ENCODE measurements at places on chromosomes 5 and 9.

DNA sequence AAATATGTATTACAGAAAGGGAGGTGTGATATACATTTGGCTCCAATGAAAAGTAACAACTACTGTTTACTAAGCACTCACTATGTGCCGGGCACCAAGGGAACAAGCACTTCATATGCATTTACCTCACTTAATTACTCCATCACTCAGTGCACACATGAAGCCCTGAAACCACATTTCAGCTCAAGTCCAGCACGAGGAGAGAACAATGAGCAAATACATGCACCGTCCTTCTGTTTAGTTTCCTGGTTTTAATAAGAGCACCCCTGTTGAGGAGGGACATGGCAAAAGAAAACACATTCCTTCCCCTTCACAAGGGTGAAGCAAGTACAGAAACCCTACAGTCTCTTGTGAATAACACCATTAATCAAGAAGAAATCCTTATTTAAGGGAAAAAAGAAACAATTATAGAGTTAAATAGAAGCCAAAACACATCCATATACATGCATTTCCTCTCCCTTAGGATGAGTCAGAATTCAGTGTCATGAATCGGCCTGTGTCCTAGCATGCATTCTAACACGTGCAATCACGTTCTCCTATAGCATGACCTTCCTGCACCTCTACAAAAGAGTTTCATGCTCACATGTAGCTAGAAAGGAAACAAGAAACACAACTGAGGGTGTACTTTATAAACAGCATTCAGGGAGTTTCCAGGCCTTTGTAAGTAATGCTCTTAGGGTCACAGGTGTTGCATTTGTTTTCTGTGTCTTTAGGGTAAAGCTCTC is 411.6 kb downstream of the BNC2 start:
- DNase-seq, result no peak

DNA sequence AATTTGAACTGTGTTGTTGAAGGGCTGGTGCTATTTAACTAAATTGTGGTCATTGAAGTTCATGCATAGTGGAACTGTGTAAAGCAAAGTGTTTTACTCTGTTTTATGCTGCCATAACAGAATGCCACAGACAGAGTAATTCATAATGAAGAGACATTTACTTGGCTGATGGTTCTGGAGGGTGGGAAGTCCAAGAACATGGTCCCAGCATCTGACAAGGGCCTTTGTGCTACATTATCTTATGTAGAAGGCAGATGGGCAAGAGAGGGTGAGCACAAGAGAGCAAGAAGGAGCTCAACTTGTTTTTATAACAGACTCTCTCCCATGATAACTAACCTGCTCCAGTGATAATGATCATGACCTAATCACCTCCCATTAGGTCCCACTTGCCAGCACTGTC is 101.9 kb upstream of the NR3C1 start:
- no peak for DNase-seq

DNA sequence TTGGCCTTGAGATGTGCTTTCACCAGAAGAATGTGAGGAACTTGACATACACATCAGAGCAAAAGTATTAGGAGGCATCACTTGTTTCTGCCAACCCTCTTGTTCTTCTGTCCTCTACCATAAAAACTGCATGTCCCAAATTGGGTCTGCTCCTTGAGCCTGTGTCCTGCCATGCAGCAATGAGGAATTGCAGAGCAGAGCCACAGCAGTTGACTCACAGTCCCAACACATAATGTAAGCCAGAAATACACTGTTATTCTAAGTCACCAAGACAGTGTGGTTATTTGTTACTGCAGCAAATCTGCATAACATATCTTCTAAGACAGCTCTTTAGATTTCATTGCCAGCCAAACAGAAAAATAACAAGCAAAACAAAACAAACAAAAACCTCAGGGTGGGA is 598.2 kb downstream of the PRELID2 start:
- DNase-seq, result no peak

- DNase-seq, result no peak
Observed at GRCh38 chr9:129458155-129458661, 162.7 kb downstream of the C9orf50 start.

- no peak for DNase-seq
Observed at GRCh38 chr5:169305366-169305765, 4.4 kb upstream of the SLIT3 start.

DNA sequence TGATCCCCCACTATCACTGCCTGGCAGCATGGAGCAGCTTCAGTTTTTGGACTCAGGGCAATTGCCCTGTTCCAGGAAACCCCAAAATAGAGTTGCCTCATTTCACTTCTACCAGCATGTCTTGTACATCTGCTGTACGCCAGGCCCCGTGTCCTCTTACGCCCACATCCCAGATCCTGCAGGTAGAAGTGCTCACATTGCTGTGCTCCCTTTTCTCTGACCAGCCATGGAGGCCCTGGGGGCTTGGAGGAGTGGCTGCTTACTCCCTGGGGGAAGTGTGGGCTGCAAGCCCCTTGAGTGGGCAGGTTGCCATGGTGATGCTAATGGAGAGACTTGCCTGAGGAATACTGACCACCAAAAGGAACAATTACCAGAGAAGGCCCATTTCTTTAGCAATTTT is 55.6 kb upstream of the KCNIP1 start:
- no peak for DNase-seq

GRCh38 chr9:12413986-12414385 is 279.2 kb upstream of the TYRP1 start:
- no peak for DNase-seq

- DNase-seq, result no peak
Observed at GRCh38 chr9:5518171-5518936, 8.0 kb downstream of the PDCD1LG2 start.

DNA sequence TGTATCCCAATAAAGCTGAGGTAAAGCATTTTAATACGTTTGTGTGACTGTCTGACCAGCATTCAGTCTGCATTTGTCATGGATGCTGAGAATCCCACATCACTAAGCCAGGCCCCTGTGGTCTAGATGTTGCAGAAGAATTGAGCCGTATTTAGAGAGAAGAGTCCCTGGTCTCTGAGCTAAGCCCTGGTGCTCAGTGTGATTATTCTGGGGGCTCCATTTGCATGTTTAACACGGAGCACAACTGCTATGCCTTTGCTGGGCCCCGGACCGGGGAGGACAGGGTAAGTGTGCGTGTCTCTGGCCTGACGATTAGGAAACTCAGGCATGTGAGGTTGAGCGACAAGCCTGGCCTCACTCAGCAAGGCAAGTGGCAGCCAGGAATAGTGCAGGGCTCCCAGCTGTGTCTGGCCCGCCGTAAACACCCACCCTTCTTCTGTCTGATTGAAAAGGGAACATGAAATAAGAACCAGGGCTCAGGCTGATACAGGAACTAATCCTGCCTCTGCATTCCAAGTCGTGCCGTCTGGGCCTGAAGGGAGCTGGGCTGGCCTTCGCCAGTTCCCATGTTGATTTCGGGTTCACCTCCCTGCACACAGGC is 22.3 kb downstream of the FAM78A start:
- DNase-seq, result no peak

- DNase-seq, result no peak
Observed at GRCh38 chr5:158450751-158451171, 591.8 kb upstream of the CLINT1 start.

DNA sequence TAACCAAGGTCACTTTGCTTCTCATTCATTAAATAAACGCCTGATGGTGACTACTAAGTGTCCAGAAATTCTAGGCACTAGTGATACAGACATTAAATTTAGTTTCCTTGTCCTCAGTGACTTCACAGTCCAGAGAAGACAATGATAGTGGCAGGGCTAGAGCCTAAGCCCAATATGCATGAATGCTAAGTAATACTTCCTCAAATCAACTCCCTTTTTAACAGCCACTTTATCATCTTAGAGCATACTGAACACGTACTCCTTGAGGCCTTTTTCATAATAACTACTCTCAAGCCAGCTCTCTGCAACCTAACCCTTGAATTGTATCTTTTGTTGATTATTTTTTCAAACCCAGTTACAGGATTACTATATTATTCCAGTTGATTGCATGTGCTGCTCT is 74.1 kb downstream of the STX17 start:
- no peak for DNase-seq

DNA sequence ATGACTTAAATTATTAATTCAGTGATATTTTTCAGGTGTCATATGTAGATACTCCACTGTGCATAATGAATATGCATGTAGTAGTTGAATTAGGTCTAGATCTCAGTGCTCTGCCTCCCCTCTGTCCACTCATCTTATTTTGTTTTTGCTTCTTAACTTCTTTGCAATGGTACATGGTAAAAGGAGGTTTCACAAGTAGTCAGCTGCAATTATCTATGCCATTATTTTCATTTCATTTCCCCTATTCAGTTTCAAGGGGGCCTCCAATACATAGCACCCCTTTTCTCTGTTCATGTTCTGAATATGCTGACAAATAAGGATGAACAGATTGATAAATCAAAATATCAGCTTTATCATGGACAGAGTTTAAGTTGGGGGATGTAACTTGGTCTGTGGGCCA is 511.6 kb upstream of the ZNF608 start:
- DNase-seq, result no peak

DNA sequence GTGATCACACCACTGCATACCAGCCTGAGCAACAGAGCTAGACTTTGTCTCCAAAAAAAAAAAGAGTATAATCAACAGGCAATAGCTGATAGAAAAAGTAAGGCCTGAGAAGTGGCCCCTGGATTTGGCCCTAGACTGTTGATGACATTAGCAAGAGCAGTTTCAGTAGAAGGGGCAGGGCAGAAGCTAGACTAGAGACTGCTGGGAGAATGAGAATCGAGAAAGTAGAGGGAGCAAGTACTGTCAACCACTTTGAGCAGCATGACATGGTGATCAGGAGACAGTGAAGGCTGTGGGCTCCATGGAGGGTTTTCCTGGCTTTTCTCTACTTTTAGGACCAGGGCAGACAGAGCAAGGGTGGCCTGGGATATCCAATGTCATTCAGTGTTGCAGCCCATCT is 34.9 kb upstream of the B4GALT1 start:
- DNase-seq, result no peak

DNA sequence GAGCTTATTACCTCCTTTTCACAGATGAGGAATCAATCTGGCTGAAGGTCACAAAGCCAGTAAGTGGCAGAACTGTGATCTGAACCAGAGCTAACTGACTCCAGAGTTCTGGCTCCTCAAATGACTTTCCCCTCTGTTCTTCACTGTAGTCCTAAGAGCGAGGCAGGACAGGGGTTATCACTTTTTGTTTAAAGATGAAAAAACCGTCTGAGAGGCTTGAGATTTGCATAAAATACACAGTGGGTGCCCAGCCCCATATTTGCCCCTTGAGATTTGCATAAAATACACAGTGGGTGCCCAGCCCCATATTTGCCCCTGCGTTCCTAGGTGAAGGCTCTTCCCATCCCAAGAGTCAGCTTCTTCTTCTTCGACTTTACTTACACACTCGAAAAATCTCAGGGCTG is 667 bp downstream of the FBXO10 start:
- DNase-seq, result no peak

DNA sequence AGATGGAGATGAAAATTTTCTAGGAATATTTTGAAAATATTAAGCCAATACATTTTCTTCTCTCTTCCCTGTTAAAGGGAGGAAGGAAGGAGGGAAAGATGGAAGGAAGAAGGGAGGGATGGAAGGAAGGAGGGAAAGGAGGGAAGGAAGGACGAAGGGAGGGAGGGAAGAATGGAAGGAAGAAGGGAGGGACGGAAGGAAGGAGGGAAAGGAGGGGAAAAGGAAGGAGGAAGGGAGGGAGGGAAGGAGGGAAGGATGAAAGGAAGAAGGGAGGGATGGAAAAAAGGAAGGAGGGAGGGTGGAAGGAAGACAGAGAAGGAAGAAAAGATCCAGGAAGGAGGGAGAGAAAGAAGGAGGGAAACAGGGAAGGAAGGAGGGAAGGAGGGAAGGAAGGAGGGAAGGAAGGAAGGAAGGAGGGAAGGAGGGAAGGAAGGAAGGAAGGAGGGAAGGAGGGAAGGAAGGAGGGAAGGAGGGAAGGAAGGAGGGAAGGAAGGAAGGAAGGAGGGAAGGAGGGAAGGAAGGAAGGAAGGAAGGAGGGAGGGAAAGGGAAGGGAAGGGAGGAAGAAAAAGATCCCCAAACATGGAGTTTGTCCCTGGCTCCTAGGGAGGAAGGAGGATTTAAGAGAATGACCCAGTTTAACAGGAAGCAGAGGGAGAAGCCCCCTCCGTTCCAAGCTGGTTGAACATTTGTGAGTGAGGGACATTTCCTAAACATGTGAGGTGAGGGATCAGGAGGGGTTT is 70.3 kb upstream of the NEURL1B start:
- no peak for DNase-seq

DNA sequence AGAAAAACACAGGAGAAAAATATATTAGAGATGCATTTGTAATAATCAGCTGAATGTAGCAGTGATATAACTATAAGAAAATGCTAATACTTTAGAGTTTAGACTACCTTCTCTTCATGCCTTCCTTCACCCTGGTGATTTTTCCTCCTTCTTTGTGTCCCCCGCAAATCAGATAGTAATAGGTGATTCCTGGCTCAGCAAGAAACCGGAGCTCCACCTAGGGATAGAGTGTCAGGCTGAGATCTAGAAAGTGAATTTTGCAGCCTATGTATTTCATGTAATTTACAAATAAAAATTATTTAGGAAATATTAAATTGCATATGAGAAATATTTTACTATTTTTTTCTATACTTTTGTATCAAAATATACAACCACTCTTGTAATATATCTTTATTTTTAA is 109.8 kb upstream of the ST8SIA4 start:
- no peak for DNase-seq

DNA sequence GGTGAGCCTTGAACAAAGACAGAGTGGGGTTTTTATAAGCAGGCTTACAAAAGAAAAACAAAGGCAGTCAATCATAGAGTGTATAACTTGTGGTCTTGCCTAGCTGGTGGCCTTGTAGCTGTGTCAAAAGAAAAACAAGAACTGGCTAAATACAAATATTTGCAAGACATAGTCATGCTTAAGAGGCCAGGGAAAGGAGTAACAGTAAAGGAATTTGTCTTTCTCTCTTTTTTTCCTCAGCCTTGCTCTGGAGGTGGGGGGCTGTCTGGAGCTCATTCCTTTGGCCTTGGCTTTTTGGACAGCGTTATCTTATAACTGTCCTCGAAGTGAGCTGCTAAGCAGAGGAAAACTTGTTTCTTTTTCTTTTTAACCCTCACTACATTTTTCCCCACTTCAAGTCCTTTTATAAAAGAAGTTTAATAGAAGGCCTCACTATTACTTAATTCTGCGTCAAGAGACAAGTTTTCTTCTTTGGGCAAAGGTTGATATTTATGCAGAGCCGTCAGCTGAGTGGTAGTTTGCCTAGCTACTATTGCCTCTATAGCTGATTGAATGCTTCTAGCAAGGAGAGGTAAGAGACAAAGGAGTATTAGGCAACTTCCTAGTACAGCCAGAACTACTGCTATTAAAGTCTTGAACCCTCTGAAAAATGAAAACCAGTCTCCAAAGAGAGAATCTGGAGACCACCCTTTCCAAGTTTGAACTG is 14.3 kb downstream of the CEL start:
- DNase-seq, result no peak
